ENCODE measurements at places on chromosomes 1 and 21. TPM values are rescaled to one million over a fixed set of nuclear protein-coding genes. Genes with fewer than 3 reads are reported as not detected.
A peak's percentile ranks its signal among the peaks of the same experiment; 100 is the strongest.

DNA sequence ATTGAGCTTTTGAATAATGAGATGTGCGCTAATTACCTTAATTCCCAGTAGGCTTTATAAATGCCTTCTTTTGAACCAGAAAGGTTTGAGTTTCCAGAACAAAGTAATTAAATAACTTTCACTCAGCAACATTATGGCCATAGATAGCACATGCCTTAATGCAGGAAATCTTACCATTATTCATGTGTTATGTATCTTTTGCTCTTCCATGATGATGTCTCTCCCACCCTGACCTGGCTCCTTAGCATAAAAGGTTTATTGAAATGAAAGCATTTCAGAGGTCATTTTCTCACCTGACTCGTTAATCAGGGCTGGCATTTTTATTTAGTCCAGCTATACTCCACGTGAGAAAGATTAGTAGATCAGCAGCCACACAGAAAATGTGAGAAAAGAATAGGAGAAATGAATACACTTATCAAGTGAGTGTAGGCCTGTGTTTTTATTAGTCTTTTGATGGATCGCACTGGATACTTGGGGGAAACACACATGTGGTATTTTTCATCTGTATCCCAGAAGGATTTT lies 180.2 kb downstream of the ATP6V1G3 start:
- no peak for DNase-seq

DNA sequence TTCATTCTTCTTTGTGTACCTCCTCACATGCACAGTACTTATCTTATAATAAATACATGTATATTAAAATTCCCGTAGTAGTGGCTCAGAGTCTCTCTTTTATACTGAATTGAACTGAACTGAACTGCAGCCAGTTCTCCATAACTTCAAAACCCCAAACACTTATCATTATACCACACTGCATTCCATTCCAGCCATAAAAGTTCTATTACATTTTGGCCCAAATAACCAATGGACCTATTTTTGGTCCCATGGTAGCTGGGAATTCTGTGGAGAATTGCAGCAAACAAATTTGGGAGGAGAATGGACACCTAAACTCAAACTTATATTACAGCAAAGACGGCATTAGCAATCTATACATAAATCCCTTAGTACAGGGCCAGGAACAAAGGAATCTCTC lies 86.6 kb upstream of the C1orf87 start:
- DNase-seq: no peak

The SELENBP1 gene
- 40.3 TPM for total RNA-seq

DNA sequence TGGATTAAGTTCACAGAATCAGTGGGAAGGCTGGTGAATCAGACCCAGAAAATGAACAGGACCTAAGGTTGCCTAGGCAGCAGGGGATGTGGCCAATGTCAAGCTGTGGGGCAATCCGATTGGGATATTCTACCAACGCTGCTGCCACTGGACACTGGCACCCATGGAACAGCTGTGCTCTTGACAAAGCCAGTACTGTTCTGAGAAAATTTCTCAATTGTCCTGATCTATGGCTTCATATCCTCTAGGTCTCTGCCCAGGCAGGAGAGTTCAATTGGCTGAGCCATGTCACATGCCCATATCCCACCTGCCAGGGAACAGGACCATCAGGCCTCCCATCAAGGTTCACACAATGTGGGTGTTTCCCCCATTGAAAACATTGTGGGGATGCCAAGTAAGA lies 6.2 kb downstream of the TACSTD2 start:
- no peak for DNase-seq

DNA sequence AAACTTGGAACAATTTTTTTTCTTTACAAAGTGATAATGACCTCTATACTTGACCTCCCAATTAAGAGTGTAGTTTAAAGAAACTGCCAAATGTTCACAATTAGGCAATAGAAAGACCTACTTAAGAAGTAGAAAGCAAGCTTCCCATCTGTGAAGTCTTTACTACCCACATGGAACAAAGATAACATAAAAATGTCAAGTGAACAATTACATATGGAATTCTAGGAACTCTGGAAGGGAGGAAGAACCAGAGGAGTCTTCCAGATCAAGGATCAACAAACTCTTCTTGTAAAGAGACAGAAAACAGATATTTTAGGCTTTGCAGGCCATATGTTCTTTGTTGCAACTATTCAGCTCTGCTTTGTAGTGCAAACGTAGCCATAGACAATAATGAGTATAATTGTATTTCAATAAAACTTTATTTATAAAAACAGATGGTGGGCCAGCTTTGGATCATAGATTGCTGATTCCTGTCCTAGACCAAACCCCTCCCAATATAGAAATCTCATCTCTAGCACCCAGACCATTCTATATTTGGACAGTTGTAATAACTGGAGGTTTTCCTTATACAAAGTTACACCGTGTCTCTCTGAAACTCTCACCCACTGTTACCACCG lies 68.4 kb upstream of the MAGI3 start:
- no peak for DNase-seq

- no peak for DNase-seq
Measured at GRCh38 chr21:27040738-27041469, 74.0 kb upstream of the ADAMTS5 start.

DNA sequence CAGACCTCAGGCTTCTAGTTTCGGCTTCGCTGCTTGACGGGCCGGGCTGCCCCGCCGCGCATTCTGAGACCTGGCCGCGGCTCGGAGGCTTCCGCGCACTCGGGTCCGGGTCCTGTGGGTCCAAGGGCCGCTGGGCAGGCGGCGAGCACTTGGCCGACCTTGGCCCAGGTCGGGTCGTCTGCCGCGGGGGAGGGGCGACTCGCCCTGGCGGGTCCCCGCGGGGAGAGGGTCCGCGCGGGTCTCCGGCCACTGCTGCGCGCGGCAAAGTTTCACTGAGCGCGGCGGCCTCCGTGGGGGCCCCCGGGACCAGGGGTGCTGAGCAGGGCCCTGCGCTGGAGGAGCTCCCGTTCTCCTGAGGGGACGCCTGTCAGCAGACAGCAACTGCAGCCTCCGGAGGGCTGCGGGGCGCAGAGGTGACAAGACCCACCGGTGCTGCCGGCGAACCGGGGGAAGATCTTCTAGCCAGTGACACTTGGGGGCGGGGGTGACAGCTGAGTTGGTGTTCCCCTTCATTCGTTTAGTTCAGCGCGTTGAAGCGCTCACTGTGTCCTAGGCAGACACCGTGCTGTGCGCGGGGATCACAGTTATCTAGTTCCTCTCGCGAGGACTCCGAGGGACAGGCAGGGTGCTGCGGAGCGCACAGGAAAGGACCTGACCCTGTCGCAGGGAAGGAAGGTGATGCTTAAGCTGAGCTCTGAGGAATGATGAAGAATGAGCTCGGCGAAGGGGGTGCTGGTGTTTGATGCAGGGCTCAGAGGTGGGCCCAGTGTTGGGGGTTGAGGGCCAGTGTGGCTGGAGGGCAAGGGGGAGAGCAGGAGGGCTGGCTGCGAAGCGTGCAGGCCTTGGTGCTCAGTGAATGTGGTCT lies 725 bp downstream of the MTFR1L start:
- DNase-seq: peak; percentile 47

DNA sequence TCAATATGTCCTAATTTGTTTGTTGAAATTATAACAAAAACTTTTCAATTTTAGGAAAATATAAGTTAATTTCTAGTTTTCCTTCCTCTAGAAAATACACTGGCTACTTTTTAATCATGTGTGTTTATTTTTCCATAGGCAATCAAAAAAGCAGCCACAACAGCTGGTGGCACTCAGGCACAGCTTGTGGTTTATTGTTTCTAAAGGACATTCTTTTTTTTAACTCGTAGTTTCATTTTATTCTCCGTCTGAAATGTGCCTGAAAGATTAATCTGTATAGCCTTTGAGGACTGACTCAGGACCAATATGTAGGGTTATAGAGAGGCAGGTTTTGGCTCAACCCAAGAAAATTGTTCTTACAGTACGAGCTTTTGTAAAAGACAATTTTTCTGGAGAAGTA lies 20.7 kb upstream of the STX12 start:
- DNase-seq: no peak

The DMRTA2 gene
- not detected for total RNA-seq

The CFAP107 gene
- total RNA-seq: not detected

The ACOT11 gene
- 18.2 TPM for total RNA-seq

The SLAMF6 gene
- total RNA-seq: not detected

The STUM gene
- 7.4 TPM for total RNA-seq

The CLEC20A gene
- not detected for total RNA-seq
